ENCODE measurements at places on chromosomes 2 and 18. TPM values are rescaled to one million over a fixed set of nuclear protein-coding genes. Genes with fewer than 3 reads are reported as not detected.

Gene MARCHF4
- 21.5 TPM for total RNA-seq

- H3K4me1 ChIP-seq = no peaks in the 10 kb centered on the region
- no peak overlapping the region for H3K27ac ChIP-seq
- H3K27me3 ChIP-seq = no peaks in the 10 kb centered on the region
- no peak for DNase-seq
Measured at GRCh38 chr2:73593680-73594079, 48.5 kb downstream of the NAT8 start.

DNA sequence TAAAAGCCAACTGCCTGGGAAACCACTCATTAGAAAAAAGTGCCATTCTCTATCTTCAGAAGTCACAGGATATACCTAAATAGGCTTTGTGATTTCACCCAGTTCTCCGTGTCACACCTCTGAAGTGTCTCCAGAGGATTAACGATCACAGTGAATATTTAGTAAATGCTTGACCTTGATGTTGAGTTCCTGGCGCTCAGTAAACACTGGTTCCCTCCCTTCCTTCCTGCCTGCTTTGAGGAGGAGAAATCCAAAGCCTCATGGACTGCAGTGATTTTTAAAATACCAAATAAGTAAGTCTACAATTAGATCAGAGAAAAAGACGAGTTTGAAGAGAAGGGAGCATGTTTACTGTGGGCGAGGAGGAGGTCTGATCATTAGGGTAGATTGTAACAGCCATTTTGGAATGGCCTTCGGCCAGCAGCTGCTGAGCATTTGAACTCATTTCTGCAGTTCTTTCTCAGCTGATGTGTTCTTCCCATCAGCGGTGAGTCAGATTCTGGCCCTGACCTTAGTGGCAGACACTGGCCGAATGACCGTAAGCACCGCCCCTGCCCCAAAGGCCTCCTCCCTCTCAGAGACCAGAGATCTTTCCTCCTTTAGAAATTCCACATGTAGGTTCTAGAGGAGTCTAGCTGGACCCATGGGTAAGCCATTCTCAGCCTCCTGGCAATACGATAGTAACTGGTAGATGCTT, 62.1 kb upstream of the SLC16A14 start:
- peak; percentile 74 for DNase-seq
- H3K4me1 ChIP-seq = peaks cover 13% of the 10 kb centered on the region
- H3K27me3 ChIP-seq = no peaks in the 10 kb centered on the region
- no peak overlapping the region for H3K4me3 ChIP-seq
- peak overlapping the region; percentile 52 for H3K27ac ChIP-seq
- no peaks in the 10 kb centered on the region for H3K36me3 ChIP-seq

- H3K4me3 ChIP-seq = no peak overlapping the region
- no peaks in the 10 kb centered on the region for H3K36me3 ChIP-seq
- no peak overlapping the region for H3K27ac ChIP-seq
Measured at GRCh38 chr2:143505542-143505941, 376.3 kb downstream of the ARHGAP15 start.

- no peaks in the 10 kb centered on the region for H3K4me1 ChIP-seq
- no peak overlapping the region for H3K4me3 ChIP-seq
- peaks cover 6% of the 10 kb centered on the region for H3K27me3 ChIP-seq
- no peak overlapping the region for H3K27ac ChIP-seq
- no peaks in the 10 kb centered on the region for H3K36me3 ChIP-seq
- no peak for DNase-seq
Measured at GRCh38 chr2:38290332-38290731, 86.7 kb downstream of the ATL2 start.
